SJSA1 (cell line): ENCODE measurements at places on chromosomes 6 and 20. TPM values are rescaled to one million over a fixed set of nuclear protein-coding genes. Genes with fewer than 3 reads are reported as not detected.
A peak's percentile ranks its signal among the peaks of the same experiment; 100 is the strongest.

DNA sequence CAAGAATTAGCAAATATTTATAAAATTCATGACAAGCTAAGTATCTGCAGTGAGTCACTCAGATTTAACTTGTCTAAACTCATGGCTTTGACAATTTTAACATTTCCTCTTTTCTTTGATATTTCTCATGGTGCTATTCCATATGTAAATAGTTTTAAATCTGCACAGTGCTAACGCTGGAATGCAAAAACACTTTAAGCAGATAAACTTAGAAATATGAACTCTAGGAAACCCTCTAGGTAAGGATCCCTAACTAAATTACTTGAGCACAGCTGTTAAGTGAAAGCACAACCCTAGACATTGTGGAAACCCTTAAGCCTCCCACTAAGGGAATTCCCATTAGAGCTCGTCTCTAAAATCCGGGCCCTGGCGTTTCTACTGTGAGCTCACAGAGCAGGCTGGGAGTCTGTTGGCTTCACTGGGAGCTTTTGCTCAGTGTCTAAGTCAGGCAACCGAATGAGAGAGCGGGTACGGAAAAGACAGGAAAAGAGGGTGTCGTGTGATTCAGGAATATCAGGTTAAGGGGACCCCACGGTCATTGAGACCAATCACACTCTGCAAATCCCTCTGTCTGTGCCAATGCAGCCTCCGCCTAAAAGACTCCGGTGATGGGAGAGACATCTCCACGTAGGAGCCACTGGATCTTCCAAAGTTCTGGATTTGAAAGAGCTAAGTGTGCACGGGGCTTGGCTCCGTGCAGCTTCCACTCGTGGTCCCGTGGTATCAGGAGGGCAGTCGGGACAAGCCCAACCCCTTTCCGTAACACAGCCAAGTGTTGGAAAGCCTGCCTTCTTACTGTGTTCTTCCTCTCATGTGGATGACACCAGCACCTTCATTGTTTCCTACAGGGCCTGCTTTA is 112.3 kb upstream of the RPS6KA2 start:
- DNase-seq = no peak

GRCh38 chr6:106056746-106057390 is 29.3 kb upstream of the PRDM1 start:
- no peak for DNase-seq

DNA sequence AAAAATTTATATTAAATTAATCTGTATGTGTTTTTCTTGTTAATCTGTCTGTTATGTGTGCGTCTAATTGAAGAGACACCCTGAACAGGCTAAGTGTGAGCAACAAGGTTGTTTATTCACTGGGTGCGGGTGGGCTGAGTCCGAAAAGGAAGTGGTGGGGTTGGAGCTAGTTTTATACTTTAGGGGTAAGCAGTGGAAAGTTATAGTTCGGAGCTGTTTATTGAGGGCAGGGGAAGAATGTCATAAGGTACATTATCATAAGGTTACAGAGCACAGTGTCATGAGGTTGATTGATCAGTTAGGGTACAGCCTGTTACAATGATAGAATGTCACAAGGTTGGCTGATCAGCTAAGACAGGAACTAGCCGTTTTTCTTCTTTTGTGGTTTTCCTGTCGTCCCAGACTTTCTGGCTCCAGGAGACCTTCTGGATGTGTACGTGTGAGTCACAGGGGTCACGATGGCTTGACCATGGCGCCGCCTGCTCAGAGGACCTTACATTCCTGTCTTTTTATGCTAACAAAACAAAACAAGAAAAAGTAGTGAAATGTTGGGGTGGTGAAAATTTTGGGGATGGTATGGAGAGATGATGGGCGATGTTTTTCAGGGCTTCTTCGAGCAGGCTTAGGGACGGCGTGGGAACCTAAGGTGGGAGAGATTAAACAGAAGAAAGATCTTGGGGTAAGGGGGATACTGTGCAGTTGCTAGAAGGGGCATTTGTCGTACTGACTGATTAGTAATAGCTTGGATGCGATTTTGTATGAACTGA is 754.0 kb upstream of the ADGRB3 start:
- peak; percentile 0 for DNase-seq

DNA sequence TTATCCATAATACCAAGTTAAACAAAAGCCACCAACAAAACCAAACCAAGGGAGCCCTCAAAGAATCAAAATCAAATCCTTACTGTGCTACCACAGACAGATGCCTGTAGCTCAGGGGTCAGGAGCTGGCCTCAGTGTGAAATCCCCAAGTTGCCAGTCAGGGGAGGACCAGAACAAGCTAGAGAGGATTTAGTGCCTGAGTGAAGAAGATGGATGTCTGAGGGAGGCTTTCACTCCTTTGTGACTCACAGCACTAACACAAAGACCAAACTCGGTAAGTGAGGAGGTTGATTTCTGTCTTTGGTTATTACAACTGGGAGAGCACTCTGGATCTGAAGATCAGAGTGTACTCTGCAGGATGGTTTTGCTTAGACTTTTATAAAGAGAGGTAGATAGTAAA is 189.9 kb upstream of the ZNF184 start:
- DNase-seq = no peak

The F13A1 gene
- 0.45 TPM in 1 of 2 replicates, not detected in the other for total RNA-seq

The BPIFB4 gene
- not detected in 2 replicates for total RNA-seq

The KLC4 gene
- total RNA-seq = 9.7 and 10.5 TPM in 2 replicates

DNA sequence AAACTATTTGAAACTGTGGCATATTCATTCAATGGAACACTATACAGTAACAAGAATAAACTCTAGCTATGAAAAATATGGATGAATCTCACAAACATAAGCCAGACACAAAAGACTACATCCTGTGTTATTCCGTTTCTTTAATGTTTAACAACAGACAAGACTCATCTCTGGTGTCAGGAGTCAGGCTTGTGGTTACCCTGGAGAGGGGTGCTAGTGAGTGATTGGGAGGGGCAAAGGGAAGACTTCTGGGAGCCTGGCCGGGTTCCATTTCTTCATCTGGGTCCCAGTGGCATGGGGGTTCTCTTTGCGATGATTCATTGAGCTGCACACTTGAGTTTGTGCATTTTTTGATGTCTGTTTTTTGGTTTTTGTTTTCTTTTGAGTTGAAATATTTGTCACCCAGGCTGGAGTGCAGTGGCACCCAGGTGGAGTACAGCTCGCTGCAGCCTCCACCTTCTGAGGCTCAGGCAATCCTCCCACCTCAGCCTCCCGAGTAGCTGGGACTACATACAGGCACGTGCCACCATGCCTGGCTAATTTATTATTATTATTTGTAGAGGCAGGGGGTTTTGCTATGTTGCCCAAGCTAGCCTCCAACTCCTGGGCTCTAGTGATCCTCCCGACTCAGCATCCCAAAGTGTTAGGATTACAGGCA is 21.2 kb upstream of the TTPAL start:
- no peak for DNase-seq

The MTO1 gene
- 30.7 and 44.7 TPM in 2 replicates for total RNA-seq

The MUC22 gene
- not detected in 2 replicates for total RNA-seq

DNA sequence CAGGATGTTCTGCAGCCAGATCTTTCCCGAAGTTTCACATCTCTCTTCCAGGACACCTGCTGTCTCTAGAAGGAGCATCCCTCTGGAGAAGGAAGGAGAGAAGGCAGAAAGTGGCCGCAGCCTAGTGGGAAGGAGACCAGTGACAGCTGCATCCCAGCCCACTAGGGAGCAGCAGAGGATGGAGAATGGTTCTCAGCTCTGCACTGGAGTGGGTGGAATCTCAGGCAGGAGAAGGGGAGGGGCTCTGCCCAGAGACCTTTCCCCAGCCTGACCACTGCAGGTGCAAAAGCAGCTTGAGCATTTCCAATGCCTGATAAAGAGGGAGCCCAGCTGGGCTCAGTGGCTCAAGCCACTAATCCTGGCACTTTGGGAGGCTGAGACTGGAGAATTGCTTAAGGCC is 32.3 kb downstream of the NCR2 start:
- DNase-seq = peak; percentile 60

The AIF1 gene
- total RNA-seq = not detected in 2 replicates

The SNRPB gene
- total RNA-seq = 876 and 883 TPM in 2 replicates

DNA sequence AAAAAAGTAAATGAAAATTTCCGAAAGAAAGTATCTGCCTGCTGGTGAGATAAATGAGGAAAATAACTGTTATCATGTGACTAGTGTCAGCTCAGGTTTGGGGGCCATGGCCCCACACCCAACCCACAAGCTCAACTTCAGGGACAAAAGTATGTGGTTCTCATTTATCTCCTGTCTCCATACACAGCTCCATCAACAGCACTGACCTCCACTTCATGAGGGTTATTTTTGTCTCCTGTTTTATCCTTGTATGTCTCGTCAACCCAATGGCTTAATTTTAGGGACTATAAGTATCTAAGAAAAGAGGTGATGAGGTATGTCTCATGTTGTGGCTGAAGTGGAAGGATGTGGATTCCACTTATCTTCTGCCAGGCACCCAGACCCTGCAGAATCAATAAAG is 271.6 kb upstream of the RIN2 start:
- DNase-seq = no peak

GRCh38 chr6:2072453-2072852 is 173.0 kb downstream of the GMDS start:
- no peak for DNase-seq

DNA sequence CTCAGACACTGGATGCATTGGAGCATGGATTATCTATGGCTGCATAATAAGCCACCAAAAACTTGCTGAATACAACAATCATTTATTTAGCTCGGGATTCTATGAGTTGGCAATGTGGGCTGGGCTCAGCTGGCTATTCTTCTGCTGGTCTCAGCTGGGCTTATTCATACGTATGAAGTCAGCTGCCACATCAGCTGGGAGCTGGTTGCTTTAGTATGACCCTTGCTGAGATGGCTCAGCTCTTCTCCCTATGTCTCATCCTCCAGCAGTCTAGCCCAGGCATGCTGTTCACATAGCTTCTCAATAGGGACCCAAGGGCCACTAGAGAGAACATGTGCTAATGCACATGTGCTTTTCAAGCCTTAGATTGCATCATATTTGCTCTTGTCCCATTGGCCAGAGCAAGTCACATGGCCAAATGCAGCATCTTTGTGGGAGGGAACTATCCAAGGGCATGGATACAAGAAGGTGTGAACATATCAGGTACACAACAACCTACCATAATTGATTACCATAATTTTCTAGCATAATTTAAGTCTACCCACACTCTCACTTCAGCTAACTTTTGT is 444.6 kb downstream of the KIF16B start:
- no peak for DNase-seq

The LAMP5 gene
- not detected in 2 replicates for total RNA-seq

The ADAM33 gene
- not detected in 2 replicates for total RNA-seq

The GPLD1 gene
- total RNA-seq = 0.34 and 0.74 TPM in 2 replicates

The BPIFA1 gene
- not detected in 2 replicates for total RNA-seq

The ZNF165 gene
- 0.08 TPM in 1 of 2 replicates, not detected in the other for total RNA-seq

The MCCD1 gene
- not detected in 2 replicates for total RNA-seq

- no peak for DNase-seq
Observed at GRCh38 chr20:19756761-19757486, 1.1 kb upstream of the RIN2 start.

DNA sequence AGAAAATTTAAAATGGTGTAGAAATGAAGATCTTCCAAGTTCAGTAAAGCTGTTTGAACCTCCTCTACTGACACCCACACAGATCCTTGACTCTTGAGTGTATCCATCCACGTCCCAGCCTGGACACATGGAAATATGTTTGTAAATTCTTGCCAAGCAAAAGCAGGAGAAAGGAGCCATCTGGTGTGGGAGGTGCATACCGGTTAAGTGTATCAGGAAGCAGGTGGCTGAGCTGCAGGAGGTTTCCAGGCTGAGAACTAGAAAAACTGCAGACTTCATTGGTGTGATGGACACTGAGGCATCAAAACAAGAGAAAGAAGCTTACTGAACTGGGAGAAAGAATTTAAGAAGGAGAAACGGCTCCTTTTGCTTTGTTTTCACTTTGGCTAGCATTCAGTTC is 229.9 kb upstream of the GRIK2 start:
- DNase-seq = no peak

DNA sequence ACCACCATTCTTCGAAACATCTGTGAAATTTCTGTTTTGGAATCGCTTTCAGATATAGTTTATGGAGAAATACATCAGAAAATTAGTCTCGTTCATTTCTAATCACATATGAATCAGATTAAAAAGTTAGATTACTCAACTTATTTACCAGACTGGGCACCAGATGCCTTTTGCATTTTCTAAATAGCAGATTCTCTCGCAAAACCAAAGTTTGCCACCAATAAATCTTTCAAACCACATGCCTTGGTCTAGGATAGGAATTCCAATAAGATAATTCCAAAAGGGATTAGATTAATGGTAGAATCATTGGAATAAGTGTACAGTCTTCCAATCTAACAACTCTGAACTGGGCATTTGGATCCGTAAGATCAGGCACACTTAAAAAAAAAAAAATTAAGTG is 160.4 kb upstream of the TAB2 start:
- DNase-seq = no peak

DNA sequence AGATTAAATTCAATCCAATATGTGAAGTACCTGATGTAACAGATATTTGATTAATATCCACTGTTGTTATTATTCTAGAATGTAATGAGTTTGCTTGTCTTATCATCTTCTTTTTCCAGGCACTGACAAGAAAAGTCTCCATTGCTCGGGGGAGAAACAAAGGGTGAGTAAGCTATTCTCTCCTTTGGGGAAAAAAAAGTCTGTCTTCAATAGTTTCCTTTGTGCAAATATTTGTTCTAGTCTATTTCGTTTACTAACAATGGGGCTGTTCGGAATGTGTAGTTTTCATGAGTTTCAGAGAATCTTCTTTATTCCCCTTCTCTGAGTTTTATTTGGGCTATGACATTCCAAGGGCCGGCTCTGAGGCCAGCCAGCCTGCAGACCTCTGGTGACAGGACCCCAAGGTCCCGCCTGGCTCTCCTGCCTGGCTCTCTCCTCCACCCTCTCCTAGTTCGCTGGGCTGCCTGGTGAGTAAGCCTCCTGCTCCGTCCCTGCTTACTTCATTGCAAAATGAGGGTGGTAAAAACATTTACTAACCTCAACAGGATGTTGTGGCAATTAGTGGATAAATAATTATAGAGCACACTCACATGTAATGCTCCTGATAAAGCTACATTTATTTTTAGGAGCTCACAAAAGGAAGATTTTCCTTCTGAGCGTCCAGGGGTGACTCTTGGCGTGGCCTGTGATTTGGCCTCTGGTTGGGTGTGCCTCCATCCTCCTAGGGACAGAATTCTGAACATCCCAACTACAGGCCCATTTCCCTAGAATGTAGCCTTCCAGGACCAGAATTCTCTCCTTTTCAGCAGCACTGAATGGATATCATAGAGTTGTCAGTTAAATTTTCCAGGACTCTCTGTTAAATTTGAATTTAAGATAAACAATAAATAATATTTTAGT is 43.1 kb upstream of the SNX9 start:
- DNase-seq = peak; percentile 82

DNA sequence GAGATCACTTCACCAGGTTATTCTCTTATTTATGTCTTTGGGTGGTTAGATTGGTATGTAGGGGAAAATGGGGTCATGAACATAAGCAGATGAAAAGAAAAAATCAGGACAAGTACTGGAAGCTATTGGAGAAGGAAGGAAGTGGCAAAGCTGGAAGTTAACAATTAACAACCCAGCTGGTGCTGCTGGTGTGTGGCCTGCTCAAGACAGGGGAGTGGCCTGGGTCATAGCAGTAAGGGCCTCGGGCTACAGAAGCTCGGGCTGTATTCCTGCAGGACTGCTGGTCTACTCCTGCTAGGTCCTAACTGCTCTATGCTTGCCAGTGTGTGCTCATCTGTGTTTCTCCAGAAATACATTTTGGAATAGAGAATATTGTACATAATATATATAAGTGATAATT is 19.6 kb downstream of the MYLIP start:
- no peak for DNase-seq

The IPCEF1 gene
- total RNA-seq = 0.11 and 0.63 TPM in 2 replicates

The HLA-B gene
- 3,537 and 4,578 TPM in 2 replicates for total RNA-seq

- DNase-seq = no peak
Observed at GRCh38 chr20:12927489-12927888, 81.3 kb upstream of the SPTLC3 start.

GRCh38 chr6:34412016-34412415 is 13.9 kb downstream of the RPS10 start:
- no peak for DNase-seq

The PNLDC1 gene
- not detected in 2 replicates for total RNA-seq

The SOX18 gene
- 61.7 and 70.0 TPM in 2 replicates for total RNA-seq
